Activated naive CD4-positive, alpha-beta T cell treated with Interleukin-2 at 50 U/mL for 16 hours (primary cell): ENCODE measurements at places on chromosomes 11 and 22.

- DNase-seq: no peak
Measured at GRCh38 chr11:121323046-121323607, 30.6 kb downstream of the SC5D start.

GRCh38 chr11:72012091-72012630, 13.5 kb downstream of the IL18BP start:
- DNase-seq: no peak

DNA sequence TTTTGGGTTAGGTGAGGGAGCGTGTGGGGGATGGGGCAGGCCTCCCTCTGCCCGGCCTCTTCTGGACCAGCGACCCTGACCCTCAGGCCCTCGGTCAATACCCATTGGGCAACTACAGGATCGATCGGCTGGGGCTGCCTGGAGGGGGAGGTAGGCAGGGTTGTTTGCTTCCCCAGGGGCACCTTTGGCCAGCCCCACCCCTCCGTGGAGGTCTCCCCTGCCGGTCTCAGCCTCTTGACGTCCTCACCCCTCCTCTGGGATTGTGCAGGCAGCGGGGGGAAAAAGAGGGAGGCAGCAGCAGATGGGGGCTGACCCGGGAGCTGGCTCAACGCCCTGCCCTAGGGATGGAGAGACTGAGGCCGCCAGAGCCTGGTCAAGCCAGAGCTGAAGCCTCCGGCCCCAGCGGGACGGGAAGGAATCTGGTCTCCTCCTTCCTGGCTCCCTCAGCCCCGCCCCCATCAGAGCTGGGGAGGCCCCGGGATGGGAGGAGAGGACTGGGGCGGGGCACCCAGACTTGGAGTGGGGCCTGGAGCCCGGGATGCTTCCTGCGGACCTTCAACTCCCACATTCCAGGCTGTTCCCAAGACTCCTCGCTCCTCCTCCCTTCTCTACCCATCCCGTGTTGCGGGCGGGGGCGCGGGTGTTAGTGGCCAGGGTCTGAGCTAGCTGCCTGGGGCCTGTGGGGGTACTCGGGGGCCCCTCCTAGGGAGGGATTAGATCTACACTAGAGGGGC, 14.4 kb upstream of the CDC42EP1 start:
- no peak for DNase-seq

DNA sequence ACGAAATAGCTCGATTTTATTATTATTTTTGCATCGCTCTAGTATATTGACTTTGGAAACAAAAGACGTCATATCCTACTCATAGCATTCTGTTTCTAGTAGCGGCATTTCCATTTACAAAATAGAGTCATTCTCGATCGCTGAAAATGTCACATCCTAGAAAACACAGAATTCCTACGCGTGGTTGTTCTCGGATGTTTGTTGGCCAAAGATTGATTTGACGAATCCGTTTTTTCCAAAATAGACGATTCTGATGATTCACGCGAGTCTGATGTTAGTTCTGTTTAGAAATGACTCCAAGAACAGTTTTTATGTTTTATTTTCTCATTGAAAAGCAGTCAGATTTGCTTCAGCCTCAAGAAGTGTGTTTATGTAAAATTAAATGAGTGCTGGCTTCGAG, 47.6 kb downstream of the SMIM38 start:
- DNase-seq: no peak

DNA sequence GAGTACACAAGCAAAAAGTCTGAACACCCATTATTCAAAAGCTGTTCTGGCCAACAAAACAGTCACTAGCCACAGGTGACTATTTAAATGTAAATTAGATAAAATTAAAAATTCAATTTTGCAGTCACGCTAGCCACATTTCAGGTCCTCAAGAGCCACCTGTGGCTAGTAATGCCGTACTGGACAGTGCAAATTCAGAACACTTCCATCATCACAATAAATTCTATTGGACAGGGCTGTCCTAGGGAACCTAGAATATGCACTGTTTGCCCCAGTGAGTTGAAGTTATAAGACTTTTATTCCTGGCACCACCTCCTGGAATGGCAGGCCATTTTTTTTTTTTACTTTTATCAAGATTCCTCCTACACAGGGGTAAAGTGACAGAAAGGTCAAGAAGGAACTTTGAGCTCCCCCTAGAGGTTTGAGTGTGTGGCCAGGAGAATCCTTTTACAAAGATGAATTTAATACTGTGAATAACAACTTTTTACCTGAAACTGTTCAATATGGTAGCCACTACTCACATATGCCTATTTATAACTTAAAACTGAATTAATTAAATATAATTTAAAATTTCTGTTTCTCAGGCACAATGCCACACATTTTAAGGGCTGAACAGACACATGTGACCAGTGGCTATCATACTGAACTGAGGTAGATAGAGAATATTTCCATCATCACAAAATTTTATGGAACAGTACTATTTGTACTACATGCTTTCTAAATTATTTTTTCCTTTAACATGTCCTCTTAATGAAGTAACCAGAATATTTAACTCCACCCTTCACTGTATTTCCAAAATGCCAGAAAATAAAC, 6.5 kb downstream of the MSANTD2 start:
- DNase-seq: no peak

DNA sequence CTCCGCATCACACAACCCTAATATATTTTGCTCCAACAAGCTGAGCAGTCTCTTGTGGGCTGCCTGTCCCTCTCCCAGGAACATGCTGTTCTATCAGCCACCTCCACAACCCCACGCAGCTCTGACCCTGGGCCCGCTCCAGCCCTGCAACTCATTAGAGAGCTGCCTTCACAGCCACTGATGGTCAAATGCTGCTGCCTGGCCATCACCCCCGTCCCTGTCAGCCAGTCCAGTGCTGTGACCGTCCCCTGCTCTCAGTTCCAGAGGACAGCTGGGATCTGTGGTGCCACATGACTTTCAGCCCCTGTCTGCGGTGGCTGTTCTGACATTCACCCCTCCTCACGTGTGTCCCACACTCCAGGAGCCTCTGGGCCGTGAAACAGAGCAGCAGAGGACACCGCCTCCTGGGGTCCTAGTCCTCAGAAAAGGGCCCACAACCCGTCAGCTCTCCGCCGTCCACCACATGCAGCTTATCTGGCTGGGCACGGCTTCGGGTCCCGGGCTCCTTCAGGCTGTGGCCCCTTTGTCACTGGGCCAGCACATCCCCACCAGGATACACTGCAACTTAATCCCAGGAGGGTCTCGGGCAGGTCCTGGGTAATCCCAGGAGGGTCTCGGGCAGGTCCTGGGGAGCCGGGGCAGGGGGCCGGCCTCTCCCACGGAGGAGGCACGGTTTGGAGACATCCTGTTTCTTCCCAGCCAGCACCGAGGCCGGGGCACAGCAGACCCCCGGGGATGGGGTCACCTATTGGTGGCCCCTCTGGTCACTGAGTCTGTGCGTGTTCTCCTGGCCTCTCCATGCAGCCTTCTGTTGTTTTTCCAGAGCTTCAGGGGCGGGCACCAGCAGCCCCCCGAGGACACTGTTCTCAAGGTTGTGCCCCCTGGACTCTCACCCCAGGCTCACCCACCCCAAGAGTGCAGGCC, 15.1 kb downstream of the CRELD2 start:
- DNase-seq: no peak

DNA sequence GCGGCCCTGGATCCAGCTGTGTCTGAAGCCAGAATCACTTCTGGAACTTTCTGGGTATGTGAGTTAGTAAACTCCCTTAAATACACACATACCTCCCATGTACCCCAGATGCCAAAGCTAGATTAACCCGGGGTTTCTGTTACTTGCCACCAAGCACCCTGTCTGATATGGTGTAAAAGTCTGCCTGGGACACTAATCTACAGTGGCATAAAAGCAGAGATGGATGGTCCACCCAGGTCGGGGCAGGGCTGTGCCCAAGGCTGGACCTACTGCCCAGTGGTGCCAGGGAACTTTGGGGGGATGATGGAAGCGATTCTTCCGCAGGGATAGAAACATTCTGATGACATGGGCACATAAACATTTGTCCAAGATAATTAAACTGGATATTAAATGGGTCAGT, 12.7 kb downstream of the MRGPRF start:
- no peak for DNase-seq

DNA sequence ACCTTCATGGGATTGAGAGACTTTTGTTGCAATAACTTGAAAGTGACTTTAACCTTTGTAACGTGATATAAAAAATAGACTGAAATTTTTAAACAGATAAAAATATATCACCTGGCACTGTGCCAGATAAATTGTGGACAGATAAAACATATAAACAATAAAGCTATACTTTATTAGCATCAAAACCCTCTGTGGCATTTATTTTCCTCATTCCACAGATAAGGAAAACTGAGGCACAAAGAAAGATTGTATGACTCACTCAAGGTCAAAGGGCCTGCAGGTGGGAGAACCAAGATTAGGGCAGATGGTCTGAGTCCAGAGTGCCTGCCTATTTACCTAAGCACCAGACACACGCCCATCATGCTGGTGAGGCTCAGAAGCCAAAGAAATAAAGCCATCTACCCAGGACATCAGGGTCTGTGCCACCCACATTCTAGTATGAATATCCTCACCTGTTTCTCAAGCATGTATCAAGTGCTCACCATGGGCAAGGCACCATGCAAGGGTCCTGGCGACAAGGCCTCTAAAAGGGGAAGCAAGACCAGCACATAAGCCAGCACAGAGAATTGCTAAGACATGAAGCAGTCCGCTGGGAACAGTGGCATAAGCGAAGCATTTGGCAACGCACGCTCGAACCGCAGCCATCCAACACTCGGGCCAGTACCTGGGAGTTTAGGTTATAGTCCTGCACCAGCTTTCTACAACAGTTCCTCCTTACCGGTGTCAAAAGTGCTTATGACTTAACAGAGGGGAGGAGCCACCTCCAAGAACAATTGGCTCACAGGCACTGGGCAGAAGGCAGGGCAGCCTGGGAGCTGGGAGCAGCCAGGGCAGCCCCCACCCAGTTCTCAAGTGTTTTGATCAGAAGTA, 17.6 kb downstream of the MYH9 start:
- peak; percentile 33 for DNase-seq

DNA sequence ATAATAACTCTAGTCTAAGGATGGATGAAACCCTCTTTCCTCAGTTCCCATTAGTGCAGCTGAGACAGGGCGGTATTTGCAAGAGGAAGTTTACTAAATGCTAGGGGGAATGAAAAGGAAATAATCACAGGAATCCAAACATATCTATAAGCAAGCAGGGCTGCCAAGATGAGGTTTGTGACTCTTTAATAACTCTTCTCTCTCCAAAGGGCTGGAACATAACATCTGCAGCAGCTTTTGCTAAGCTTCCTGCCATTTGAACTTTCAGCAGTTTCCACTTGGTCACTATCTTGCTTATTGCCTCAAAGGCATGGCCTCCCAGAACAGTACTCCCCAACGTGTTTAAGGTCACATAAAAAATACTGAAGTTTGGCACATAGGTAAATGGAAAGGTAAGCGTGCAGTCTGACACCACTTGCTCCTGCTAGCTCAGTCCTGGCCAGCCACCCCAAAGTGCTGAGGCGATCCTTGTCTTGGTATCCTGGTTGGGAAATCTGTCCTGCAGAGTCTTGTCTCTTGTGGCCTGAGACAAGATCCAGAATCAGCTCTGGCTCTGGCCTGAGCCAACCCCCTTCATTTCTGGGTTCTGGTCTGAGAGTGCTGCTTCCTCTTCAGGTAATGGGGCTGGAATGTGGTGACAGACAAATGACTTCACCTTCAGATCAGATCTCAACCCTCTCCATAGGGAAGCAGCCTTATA, 81.8 kb downstream of the KCNC1 start:
- DNase-seq: no peak

- DNase-seq: no peak
Measured at GRCh38 chr11:112933970-112934369, 27.2 kb upstream of the NCAM1 start.

DNA sequence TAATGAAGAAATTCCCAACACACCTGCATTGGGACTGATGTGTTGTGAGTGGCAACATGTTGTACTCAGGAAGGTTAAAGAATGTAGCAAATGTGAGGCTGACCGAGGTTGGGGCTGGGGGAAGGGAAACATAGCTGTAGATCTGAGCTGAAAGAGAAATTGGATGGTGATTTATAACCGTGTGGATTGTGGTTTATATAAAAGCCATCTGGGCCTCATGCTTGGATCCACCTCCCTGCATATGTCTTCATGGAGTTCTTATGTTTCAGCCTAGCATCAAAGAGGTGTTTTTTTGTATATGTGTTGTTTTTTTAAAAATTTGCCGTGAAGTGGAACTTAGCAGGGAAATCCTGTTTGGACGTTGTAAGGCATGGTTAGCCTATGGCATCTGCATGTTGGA, 141.3 kb downstream of the NAV2 start:
- DNase-seq: no peak

GRCh38 chr11:131108760-131109159, 192.5 kb upstream of the SNX19 start:
- DNase-seq: no peak

DNA sequence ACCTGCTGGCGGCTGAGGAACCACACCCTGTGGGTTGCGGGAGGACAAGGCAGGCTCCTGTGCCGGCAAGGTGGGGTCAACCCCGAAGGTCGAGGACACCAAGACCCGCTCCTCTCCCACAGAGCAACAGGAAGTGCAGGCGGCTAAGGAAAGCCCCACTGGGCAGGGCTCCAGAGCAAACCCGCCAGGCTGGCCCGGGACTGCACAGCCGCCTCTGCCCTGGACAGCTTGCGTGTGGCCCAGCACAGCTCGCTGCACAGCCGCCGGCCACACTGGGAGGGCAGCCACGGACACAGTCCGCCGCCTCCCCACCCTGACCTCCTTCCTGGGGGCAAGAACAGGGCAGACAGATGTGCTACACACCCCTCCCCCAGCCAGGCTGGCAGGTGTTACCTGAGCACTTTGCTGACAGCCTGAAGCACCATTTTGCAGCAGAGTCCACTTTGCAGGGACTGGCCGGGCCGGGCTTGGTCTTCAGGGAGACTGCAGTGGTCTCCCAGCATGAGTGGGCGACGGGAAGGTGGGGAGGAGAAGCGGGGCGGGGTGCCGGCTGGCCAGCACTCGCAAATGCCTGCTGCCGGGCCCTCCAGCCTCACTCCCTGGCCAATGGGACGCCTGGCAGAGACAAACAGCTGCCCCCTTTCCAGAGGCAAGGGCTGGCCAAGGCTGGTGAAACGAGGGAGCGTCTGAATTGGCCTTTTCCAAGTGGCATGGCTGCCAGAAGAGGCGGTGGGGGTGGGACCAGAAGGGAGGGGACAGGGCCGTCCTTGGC, at the start of gene MOB2:
Gene MOB2 (minus strand): TSS at position 726 of the 772 bp plus-strand sequence. CDS start 223 bp downstream, at position 503.
- DNase-seq: no peak

DNA sequence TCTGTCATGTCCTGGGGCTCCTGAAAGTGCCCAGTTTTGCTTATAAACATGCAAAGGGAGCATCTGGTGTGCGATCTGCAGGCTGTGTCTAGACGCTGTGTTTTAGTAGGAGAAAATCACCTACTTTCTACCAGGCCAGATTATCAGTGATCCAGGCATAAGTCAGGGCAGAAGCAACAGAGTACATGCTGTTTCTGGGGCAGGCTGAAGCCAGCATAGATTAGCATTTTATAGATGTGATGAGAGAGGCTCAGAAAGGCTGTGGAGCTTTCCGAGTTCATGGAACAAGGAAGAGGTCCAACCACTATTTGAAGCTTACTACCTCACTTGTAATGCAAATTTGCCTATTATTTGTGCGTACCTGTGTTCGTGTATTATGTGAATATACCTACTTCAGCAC, 1208.4 kb upstream of the TENM4 start:
- DNase-seq: no peak
